ENCODE measurements at places on chromosomes 5 and 9.

DNA sequence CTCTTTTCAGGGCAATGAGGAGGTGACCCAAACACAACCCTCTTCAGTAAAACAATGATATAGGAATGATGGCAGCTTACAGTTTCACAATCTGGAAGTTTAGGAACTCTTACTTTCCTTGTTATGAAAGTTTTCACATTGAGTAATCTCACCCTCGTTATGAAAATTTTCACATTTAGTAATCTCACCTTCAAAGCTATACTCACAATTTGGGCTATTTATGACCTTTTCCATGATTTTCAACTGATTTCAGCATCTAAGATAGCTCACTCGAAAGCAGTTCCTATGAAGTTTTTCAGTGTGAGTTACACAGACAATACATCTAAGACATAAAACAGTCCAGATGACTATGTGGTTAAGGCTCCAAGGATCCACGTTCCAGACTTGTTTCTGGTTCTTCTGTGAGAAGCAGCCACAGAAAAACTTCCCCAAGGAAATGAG lies 57.1 kb downstream of the FOXD1 start:
- DNase-seq: no peak

DNA sequence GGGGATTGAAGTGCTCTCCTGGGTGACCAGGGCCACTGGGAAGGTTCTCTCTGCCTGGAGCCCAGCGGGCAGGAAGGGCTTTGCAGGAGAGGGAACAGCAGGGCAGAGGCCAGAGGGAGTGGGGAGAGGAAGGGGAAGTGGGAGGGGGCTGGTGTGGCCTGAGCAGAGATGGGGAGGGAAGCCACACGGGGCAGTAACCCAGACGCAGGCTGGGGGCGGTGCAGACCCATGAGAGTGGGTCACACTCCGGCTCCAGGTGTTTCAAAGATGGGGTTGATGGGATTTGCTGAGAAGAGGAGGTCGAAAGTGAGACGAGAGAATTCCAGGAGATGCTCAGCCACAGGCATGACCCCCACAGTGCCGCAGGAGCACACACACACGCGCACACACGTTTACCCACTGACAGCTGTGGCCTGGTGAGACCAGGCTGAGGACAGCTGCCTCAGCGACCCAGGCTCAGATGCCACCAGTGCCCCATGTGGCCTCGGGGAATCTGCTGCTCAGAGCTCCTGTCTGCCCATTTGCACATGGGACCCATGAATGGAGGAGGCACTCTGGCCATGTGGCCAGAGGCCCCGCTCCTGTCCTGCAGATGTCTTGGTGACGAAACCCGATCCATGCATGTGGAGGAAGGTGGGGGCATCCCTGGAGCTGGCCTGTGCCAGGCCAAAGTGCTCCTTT lies 32.7 kb upstream of the FCN2 start:
- DNase-seq: no peak

DNA sequence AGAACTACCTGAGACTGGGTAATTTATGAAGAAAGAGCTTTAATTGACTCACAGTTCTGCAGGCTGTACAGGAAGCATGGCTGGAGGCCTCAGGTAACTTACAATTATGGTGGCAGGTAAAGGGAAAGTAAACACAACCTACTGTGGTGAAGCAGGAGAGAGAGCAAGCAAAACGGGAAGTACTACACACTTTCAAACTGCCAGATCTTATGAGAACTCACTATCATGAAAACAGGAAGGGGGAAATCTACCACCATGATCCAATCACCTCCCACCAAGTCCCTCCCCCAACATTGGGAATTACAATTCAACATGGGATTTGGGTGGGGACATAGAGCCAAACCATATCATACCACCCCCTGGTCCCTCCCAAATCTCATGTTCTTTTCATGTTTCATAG lies 58.7 kb upstream of the GPR151 start:
- no peak for DNase-seq

GRCh38 chr5:602466-603035 lies 9.6 kb upstream of the CEP72 start:
- DNase-seq: no peak

DNA sequence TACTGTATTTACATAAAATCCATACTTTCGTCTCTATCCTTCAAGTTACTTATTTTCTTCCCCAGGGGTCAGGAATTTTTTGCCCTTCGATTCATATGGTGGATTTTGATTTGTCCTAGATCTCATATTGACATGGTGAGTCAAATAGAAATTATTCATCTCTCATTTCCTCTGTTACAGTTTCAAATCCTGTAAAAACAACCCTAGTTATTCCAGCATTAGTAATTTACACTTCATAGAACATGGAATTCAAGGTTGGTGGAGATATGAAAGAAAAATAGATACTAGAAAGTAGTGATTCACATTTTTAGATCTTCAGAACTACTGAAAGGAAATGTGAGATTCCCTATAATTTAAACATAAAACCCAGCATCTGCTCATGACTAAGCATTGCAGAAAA lies 1331.0 kb upstream of the CDH9 start:
- DNase-seq: no peak

DNA sequence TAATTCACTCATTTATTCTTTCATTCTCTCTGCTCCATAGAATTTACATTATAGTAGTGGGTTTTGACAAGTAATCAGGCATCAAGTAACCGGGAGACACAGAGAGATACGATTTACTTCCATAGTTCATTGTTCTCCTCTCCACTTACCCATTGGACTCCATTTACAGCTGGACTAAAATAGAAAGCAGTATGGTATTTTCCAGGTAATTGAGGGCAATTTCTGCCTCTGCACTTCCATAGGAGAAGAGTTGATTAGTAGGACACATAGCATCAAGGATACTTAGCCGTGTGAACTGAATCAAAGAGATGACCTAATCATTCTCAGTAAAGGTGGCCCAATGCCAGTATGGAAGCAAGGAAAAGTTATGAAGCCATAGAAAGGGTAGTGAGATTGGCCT lies 244.4 kb downstream of the COX7C start:
- DNase-seq: no peak

GRCh38 chr9:85118990-85119755 lies 449.6 kb downstream of the NTRK2 start:
- no peak for DNase-seq

- DNase-seq: no peak
Measured at GRCh38 chr9:113526231-113526746, 62.8 kb downstream of the RGS3 start.

- no peak for DNase-seq
Measured at GRCh38 chr5:93034621-93035590, 546.1 kb downstream of the NR2F1-AS1 start.

- DNase-seq: no peak
Measured at GRCh38 chr5:80964919-80965318, 4.8 kb downstream of the RASGRF2 start.

DNA sequence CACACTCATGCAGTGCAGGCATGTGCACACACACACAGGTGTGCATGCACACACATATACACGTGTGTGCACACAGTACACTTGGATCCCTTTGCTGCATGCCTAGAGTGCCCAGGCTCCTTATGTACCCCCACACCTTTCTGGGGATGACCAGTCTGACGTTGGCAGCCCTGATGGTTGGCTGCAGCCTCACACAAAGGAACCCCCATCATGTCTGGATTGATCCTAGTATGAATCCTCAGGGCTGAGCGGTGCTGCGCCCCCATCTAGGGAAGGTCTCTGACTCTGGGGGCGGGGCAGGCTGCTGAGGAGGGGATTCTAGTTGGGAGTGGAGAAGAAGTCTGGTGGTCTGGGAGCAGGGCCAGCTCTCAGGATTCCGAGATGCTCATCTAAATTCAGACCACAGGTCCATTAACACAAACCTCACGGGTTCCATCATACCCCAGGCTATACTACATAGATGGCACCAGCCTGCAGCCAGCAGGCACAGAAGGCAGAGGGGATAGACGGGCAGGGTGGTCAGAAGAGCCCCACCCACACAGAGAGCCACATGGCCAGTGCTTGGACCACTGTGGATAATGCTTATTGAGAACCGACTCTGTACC lies 50.5 kb upstream of the OLFM1 start:
- DNase-seq: no peak

- no peak for DNase-seq
Measured at GRCh38 chr5:44441460-44441859, 52.2 kb upstream of the FGF10 start.

DNA sequence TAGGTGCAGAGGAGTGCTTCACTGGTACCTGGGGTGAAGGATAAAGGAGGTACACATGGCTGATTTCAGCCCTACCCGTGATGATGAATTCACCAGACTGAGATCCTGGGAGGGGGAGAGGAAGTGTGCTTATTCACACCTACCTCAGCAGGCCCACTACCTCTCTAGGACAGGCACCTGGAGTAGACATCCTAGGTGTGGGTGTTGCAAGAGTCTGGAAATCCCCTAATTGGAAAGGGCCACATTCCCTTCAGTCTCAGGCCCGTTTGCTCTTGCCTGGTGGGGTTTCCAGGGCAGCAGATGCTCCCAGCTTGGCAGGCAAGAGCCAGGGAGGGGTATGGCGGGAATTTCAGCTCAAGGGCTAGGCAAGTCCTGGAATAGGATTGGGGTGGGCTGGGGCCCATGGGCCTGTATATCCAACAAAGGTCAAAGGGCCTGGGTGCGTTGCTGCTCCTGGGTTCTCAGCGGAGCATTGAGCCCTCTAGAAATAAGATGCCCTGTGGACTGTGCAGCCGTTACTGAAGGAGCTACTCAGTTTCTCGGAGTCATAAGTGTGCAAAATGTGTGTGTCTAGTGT lies 5.8 kb upstream of the CCL21 start:
- DNase-seq: no peak

- no peak for DNase-seq
Measured at GRCh38 chr9:36138901-36139300, 2.4 kb downstream of the GLIPR2 start.

DNA sequence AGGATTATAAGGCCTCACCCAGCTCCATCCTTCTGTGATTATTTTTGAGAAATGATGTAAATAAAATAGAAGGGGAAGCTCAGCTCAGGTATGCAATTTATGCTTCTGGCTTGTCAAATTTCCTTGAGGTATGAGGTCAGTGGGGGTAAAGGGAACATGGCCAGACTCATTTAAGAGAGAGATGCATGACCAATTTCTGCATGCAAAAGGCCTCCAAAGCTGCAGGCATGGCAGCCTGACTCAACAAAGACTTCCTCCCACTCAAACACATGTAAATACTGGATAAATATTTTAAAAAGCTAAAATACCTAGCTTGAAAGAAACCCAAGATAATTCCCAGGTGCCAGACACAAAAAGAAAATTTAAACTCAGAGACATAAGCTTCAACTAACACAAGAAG lies 101.4 kb upstream of the SLC1A3 start:
- no peak for DNase-seq

- no peak for DNase-seq
Measured at GRCh38 chr5:90563108-90563507, 4.5 kb downstream of the ADGRV1 start.

DNA sequence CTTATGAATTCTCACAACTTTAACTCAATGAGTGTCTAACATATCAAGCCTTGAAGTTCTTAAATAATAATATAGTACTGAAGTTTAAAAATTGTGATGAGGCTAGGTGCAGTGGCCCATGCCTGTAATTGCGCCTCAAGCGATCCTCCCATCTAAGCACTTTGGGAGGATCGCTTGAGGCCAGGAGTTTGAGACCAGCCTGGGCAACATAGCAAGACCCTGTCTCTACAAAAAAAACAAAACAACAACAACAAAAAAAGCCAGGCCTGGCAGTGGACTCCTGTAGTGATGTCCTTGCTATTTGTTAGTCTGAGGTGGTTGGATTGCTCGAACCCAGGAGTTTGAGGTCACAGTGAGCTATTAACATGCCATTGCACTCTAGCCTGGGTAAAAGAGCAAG lies 98.4 kb downstream of the ADGRV1 start:
- no peak for DNase-seq

Measured in neural crest cell (in vitro differentiated cells).